ENCODE measurements at places on chromosomes 3 and 15.

- no peak for DNase-seq
Measured at GRCh38 chr3:25468866-25469319, 40.8 kb downstream of the RARB start.

DNA sequence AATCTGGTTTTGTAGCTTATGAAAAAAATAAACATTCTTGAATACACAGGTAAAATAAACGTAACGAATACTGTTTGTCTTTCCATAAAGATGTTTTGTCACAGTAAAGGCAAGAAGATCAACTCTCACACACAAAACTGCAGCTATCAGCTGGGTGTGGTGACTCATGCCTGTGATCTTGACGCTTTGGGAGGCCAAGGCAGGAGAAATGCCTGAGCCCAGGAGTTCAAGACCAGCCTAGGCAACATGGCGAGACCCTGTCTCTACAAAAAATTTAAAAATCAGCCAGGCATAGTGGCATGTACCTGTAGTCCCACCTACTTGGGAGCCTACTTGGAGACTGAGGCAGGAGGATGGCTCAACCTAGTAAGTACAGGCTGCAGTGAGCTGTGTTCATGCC, 39.6 kb downstream of the CBLB start:
- DNase-seq: no peak

GRCh38 chr15:76340198-76340802, 3.7 kb downstream of the ISL2 start:
- DNase-seq: peak; percentile 67

DNA sequence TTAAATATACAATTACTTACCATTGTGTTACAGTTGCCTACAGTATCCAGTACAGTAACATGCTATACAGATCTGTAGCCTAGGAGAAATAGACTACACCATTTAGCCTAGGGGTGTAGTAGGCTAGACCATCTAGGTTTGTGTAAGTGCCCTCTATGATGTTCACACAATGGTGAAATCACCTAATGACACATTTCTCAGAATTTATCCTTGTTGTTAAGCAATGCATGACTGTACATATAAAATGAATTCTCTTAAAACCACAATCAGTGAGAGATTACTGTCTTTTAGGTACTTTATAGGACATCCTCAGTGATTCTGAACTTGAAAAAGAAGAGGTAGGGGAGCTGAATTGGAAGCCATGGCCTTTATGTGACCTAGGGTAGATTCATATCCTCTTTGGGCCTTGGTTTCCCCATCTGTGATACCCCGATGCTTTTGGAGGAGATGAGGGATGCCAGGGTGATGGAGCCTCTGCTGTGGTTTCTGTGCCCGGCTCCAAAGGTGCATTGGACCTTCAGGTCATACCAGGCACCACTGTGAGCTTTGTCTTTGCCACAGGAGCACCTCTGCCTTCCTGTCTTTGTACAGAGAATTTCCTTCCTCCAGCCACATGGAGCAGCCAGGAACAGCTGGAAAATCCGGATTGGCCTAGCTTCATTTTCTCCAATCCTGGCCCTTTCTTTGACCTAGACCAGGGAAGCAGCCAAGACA, 51.9 kb upstream of the FLNB start:
- DNase-seq: no peak

DNA sequence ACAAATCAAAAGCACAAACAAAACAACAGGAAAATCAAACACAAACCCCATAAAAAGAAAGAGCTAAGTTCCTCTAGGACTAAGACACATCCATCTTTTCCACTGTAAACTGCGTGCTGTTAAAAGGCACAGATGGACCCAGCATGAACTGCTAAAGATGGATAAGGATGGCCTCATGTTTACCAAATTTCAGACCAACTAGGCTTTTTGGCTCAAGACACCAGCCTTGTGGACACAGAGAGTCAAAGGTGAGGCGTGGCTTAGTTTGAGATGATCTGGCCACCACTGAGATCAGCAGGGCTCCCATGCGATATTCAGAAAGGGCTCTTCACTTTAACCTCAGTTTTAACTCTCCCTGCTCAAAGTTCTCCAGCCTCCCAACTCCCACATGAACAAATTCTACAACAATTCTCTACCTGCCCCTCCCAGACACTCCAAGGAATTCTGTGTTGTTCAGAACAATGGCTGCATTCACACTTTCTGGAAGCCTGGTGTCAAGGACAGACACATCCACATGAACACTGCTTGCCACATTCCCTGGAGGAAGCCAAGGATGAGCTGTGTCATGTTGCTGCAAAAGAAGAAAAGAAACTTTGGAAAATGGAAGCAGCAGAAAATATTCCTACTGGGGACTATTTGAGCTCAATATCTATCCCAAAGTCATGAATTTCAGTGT, 198.4 kb upstream of the LRRN1 start:
- DNase-seq: no peak

DNA sequence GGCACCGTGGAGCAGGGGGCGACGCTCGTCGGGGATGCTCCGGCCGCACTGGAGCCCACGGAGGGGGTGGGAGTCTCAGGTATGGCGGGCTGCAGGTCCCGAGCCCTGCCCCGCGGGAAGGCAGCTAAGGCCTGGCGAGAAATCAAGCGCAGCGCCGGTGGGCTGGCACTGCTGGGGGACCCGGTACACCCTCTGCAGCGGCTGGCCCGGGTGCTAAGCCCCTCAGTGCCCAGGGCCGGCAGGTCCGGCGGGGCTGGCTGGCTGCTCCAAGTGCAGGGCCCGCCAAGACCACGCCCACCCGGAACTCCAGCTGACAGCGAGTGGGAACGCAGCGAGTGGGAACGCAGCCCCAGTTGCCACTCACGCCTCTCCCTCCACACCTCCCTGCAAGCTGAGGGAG, 676.4 kb downstream of the SI start:
- no peak for DNase-seq

- no peak for DNase-seq
Measured at GRCh38 chr3:54985856-54986255, 58.0 kb upstream of the LRTM1 start.

GRCh38 chr15:55921744-55922143, 71.7 kb downstream of the NEDD4 start:
- DNase-seq: no peak

DNA sequence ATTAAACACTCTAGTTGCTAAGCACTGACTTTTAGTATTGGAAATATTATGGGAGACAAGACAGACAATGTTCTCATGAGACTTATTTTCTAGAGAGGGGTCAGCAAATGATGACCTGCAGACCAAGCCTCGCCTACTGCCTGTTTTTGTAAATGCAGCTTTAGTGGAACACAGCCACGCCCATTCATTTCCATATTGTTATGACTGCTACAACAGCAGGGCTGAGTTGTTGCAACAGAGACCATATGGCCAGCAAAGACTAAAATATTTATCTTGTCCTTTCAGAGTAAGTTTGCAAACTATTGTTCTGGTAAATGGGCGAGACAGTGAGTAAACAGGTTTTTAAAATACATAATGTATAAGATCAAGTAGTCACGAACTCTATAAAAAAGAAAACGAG, 570.2 kb downstream of the NTRK3 start:
- DNase-seq: no peak

DNA sequence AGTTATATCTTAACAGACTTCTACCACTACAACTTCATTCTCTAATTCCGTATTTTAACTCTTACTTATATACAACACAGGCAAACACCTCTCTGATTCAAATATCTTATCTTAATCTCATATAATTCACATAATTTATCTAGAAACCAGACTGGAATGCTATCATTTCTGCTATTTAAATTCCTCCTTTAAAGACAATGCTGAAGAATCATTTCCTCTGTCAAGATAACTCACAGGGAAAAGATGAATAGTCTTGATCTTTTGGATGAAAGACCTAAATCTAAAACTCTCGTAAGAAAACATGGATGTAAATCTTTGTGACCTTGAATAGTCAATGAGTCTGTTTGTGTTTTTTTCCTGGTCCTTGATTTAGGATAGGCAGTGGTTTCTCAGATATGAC, 135.3 kb upstream of the PLXND1 start:
- DNase-seq: no peak

DNA sequence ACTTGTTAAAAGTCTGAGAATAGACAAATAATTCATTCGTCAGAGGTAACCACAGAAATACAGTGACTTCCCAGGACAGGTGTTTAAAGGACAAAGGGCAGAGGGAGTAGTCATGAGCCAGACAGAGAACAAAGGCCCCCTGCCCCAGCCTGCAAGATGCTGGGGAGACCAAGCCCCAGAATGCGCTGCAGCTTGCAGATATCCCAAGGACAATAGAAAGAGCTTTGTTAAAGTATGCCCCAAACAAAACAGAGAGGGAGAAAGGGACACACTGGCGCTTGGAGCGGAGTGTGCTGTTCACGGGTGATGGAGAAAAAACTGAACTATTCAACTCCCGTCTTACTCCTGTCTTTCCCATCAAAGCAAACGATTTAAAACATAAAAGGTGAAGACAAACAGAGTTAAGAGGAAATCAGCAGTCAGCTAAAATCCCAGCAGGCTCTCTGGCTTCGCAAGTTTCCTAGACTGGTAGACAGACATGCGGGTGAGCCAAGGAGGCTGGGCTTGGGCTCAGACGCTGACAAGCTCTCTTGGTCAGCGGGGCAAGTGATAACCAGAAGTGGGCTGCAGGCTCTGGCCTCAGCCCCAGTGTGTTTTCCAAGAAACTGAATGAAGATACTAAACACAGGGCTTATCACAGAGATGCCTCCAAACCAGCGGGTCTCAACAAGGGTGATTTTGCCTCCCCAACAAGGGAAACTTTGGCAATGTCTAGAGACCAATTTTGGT, 130.1 kb downstream of the UACA start:
- no peak for DNase-seq

DNA sequence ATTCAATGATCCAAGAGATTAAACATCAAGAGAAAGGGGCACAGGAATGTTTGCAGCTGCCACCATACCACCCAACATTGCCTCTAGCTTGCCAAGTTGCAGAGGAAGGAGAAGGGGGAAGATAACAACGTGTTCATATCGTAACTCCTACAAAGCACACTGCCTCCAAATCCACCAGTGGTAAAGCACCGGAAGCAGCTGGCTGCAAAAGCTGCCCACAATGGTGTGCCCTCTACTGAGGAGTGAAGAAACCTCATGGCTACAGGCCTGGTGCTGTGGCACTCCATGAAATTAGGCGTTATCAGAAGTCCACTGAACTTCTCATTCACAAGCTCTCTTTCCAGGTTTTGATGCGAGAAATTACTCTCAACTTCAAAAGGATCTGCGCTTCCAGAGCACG, 263.9 kb upstream of the STT3B start:
- no peak for DNase-seq

- no peak for DNase-seq
Measured at GRCh38 chr3:64000453-64001055, 22.7 kb downstream of the PSMD6 start.

DNA sequence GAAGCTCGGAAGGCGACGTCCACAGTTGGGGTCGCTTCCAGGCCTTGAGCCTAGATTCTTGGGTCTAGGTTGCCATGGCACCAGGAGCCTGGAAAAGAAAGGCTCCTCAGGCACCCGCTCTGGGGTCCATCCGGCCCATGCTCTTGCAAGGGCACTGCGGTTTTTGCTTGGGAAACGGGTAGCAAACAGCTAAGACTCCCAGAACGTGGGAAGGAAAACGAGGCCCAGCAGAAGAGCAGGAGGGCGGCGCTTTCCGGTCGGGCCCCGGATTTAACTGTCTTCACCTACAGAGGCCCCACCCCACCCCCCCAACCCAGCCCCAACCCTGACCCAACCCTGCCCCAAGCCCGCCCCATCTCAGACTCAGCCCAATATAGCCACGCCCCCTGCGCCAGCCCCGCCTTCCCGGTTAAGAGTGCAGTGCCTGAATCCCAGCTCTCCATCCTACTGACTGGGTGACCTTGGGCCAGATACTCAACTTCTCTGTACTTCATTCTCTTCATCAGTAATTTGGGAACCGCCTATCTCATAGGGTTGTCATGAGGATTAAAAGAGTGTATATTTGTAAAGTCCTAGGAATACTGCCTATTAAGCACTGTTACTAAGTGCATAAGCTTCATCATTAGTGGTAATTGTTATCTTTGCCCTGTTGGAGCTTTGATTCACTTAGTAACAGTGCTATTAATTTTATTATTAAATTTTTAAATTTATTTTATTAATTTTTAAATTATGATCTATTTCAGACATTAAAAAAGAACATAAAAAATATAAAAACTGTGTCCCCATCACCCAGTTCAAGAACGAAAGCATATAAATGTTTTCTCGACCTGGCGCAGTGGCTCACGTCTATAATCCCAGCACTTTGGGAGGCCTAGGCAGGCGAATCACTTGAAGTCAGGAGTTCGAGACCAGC, 28.4 kb upstream of the SMAD6 start:
- peak; percentile 34 for DNase-seq

- DNase-seq: no peak
Measured at GRCh38 chr3:125000661-125001060, 55.1 kb downstream of the HEG1 start.

DNA sequence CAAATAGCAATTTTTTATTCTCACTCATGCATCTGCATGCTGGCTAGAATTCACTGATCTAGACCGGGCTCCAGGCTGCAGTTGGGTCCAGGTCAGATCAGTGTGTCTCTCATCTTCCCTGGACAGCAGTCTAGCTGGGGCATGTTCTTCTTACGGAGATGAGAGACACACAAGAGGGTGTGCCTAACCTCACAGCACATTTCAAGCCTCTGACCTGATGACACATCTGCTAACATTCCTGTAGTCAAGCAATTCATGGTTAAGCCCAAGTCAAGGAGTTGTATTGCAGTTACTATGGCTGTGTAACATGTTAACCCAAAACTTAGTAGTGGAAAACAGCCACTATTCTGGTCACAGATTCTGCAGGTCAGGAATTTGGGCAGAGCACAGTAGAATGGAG, 13.1 kb downstream of the BSN start:
- no peak for DNase-seq

DNA sequence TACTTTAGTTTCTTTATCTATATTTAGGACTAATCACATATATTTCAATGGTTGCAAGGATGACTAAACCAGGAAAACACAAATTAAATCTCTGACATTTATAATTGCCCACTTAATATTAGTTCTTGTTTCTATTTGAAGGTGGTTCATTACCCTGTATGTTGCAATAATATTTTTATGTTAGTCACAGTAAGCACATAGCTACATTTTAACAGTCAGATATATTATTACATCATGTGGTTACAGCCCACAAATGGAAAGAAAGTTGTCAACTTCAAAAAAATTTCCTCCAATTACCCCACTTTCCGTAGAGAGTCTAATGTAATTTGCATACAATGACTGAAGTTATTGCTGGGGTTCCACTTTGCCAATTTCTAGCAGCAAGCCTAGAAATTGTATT, 114.6 kb downstream of the TUSC7 start:
- no peak for DNase-seq

DNA sequence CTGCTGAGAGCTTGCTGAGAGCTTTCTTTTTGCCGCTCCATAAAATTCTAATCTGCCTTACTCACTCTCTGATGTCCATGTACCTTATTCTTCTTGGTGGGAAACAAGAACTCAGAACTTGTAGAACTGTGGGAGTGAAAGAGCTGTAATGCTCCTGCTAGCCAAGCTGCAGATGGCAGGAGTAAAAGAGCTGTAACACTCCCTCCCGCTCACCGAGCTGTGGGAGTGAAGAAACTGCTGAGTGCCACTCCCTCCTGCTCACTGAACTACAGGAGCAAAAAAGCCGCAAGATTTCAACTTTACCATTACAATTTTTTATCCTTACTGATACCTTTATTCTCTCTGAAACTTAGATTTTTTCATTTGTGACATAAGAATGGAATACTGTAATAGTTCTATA, 199.1 kb downstream of the SI start:
- DNase-seq: no peak

Data from GM06990 (cell line).